ENCODE measurements at places on chromosomes 16 and 17.

- DNase-seq = peak; percentile 90
Measured at GRCh38 chr16:3182608-3183444, 5.2 kb upstream of the OR1F1 start.

GRCh38 chr17:69959283-69959682 lies 115.7 kb upstream of the KCNJ16 start:
- no peak for DNase-seq

DNA sequence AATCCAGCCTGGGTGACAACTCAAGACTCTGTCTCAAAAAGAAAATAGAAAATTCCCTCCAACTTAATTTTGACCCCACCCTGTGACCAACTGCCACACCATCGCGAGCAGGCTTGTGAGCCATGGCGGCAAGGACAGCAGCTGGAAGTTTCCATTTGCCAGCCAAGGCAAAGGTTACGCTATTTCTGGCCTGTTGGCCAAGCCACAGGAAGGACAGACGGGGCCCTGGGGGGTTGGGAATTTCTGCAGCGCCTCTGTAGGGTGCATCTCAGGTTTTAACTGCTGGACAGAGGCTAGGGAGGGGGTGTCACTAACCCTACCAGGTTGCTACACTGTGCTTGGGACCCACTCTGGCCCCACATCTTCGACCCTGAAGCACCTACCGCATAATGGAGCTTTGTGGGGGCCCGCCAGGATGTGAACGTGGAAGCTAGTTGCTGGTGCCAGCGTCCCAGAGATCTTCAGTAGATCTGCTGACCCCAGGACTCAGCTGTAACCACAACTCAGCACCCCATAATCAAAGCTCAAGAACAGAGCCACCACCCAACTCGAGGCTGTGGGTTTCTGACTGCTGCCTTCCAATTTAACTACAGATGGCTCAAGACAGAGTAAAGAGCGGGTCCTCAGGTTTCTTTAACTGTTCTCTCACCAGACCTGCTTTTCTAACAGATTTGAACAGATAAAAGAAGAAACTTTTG lies 10.9 kb downstream of the KIFC3 start:
- DNase-seq = no peak

DNA sequence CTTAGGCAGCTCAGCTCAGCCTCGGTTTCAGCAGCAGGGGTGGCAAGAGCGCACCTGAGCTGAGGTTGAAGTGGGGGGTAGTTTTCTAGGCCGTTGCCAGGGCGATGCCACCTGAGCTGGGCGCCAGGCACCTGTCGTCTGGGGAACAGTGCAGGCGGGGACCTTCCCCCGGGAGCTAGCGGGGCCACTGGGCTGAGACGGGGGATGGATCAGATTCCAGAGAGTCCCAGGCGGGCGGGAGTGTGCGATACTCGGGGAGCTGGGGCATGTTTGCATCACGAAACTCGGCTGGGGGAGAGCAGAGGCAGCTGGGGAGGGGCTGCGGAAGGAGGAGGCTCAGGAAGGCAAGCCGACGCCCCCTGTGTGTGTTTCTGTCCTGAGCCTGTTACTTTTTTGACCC lies 477 bp upstream of the CLDN9 start:
- DNase-seq = no peak

DNA sequence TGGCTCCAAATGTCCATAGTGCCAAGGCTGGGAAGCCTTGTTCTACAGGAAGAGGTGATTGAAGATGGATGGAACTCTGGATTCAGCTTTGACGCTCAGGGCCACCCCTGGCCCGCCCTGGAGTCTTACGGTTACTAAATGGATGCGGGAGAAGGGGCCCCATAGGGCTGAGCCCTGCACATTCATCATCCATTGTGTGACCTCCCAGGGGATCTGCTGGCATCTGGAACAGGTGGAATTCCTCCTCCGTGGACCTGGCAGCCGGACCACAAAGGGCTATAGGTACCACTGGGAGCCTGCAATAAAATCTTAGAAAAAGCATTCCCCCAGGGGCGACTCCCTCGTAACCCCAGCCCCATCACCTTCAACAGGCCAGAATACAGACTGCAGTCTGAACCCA lies 81.4 kb upstream of the NOL11 start:
- no peak for DNase-seq

GRCh38 chr16:67563708-67564468 lies 1.6 kb downstream of the CTCF start:
- no peak for DNase-seq

DNA sequence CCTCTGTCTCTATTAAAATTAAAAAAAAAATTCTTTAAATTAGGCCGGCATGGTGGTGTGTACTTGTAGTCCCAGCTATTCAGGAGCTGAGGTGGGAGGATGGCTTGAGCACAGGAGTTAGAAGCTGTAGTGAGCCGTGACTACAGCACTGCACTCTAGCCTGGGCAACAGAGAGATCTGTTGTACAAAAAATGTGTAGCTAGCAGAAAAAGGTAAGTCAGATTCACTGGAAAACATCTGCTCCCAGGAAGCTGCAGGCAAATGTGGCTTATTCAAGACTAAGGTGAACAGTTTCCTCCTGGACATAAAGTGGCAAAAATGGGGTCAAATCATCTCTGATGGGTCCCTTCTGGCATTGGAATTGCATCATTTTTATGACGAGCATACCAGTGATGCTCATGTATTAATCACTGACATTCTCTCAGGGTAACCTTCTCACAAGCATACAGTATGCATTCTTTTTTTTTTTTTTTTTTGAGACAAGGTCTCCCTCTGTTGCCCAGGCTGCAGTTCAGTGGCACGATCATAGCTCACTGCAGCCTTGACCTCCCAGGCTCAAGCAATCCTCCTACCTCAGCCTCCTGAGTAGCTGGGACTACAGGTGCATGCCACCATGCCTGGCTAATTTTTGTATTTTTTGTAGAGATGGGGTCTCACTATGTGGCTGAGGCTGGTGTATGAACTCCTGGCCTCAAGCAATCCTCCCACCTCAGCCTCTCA lies 48.7 kb downstream of the CPPED1 start:
- DNase-seq = no peak

- no peak for DNase-seq
Measured at GRCh38 chr17:81015136-81015535, 19.8 kb upstream of the BAIAP2 start.

DNA sequence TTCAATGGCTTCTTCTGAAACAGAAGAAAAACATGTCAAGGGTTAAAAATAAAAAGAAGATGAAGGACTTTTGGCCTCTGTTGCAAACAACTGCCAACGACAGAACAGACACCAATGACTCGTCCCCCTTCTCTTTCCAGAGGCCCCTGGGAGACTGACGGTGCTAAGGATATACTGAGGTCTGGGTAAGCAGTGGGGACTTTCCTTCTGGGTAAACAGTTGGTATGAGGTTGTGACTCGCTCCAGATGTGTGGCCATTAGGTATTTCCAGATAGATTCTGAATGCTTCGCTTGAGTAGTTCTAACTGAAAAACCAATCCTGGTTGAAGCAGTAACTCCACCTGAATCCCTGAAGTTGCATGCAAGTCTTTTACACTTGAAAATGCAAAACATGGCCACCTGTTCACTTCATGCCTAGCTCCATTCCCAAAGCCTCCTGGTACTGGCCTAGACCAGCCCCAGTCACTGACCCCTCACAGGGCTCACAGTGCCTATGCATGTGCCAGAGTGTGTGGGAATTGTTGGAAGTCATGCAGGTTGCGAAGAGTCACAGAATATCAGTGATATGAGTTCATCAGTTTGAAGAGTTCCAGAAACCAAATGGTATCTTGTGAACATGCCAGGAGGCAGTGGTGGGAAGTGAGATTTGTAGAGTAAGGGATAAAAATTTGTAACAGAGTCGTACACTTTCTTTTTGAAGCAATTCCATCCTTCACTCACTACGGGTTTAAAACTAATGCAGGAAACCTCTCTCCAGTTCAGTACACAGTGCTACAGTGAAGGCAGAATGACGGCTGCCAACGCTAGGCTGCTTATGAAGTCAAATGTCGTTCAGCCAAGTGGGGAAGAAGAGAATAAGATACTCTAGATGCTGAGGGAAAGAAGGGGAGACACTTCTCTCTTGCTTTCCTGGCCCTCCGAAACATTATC lies 217.8 kb downstream of the ZFHX3 start:
- DNase-seq = no peak

- DNase-seq = no peak
Measured at GRCh38 chr16:48210747-48211146, 33.4 kb upstream of the LONP2 start.

- DNase-seq = peak; percentile 91
Measured at GRCh38 chr17:40510328-40510648, 8.9 kb upstream of the TNS4 start.

- no peak for DNase-seq
Measured at GRCh38 chr16:46620266-46621005, 743 bp downstream of the SHCBP1 start.

DNA sequence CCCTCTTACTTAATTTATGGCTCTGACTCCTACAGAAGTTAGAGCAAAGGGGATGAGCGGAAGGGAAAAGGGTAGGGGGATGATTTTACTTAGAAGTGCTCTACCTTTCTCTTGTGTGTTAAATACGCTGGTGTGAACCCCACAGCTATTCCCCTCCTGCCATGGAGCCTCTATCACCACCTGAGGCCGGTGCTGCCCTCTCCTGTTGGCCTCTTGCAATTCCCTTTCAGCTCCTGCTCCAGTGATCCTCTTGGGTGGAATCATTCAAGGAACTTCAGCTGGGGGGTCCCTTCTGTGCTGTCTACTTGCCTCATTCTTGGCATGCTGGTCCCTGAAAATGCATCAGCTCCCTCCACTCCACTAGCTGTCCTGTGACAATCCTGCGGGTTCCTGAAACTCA lies 41.8 kb upstream of the CDH8 start:
- DNase-seq = peak; percentile 73

DNA sequence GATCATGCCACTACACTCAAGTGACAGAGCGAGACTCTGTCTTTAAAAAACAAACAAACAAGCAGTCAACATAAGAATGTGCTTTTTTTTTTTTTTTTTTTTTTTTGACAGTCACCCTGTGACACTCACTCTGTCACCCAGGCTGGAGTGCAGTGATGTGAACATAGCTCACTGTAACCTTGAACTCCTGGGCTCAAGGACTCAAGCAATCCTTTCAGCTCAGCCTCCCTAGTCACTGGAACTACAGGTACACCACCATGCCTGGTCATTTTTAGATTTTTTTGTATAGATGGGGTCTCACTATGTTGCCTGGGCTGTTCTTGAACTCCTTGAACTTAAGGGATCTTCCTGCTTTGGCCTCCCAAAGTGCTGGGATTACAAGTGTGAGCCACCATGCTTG lies 15.3 kb upstream of the CHP2 start:
- DNase-seq = peak; percentile 15

- DNase-seq = no peak
Measured at GRCh38 chr16:7967996-7968509, 622.3 kb downstream of the TMEM114 start.

DNA sequence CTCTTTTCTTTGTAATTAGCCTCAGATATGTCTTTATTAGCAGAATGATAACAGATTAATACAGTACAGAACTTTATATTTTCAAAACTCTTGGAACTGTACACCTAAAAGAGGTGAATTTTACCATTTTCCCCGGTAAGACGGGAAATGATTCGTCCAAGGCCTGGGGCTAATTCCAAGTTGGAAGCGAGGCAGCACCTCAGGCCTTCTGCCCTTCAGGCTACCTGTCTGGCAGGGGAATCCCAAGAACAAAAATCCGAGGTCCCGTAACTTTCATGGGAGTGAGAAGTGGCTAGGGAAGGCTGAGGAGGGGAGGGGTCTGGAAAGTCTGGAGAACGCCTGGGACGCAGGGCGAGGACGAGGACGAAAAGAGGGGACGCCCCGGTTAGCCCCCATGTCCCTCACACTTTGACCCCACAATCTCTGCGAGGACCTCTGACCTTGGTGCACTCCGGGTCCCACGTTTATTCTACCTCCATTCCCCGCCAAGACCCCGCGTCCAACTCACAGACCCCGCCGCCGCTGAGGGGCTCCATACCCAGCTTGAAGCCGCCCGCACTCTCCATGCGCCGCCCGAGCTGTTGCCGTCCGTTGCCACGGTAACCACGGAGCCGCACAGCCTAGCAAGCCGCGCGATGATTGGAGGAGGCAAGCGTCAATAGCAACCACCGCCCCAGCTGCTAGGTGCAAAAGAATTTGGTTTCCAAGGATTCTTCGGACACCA lies at the start of gene HYDIN:
TSS of gene HYDIN (minus strand) at position 601 of the 724 bp plus-strand sequence. CDS start 43,827 bp downstream, outside the sequence.
- DNase-seq = peak; percentile 91

DNA sequence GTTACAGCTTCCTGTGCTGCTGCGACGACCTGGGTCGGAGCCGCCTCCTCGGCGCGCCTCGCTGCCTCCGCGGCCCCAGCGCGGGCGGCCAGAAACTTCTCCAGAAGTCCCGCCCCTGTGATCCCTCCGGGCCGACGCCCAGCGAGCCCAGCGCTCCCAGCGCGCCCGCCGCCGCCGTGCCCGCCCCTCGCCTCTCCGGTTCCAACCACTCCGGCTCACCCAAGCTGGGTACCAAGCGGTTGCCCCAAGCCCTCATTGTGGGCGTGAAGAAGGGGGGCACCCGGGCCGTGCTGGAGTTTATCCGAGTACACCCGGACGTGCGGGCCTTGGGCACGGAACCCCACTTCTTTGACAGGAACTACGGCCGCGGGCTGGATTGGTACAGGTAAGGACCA lies 746 bp downstream of the HS3ST2 start:
- DNase-seq = peak; percentile 61

- DNase-seq = no peak
Measured at GRCh38 chr16:4087099-4087885, 28.9 kb downstream of the ADCY9 start.

DNA sequence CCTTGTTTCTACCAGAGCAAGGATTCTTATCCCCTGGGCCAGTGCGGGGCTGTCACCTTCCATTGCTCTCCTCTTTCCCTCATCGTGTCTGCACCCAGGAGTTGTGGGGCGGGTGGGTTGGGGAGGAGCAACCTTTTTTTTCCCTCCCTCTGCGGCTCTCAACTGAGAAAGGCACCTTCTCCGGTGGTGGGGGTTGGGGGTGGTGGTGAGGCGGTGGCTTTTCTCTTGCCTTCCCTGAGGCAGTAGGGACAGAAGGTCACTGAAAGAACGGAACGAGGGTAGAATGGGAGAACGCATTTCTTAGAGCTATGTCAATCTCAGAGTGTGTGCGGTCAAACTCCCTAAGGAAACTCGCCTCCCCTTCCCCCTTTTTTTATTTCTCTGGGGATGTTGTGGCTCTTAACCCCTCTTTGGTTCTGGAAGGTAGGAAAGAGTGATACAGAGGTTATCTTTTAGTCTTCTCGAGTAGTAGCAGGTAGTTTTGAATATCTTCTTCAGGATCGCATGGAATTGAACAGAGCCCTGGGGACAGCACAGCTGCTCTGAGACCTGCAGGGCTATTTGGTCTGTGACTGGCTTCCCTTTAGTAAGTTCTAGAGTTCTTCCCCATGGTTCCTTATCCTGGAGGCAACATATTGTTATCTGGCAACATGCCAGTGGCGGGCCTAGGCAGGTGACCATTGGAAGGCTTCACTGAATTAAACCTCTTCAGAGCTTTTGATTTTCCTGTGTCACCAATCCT lies 994 bp downstream of the CLTC start:
- DNase-seq = peak; percentile 89

GRCh38 chr16:20385844-20386832 lies 18.4 kb downstream of the PDILT start:
- DNase-seq = peak; percentile 63

GRCh38 chr16:85844786-85845185 lies 45.3 kb downstream of the COX4I1 start:
- DNase-seq = no peak
